ENCODE measurements at places on chromosomes 7 and 10.

- DNase-seq = no peak
These were observed 553 bp downstream of the TSPAN15 start for GRCh38 chr10:69451784-69452251.

DNA sequence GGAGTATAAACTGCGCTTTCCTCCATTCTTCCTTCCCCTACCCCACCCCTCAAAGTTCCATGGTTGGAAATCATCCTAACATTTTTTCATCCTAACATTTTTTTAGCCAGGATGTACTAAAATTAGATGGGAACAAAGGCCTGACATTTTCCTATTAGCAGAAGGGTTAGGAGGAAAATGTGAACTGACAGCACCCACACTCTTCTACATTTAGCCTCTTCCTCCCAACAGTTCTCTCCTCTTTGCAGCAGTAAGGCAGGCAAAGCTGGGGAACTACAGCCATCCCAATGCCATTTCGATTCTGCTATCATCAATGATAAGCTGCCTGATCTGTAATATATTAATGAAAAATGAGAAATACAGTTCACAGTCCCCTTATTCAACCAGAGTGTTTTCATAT, 11.4 kb upstream of the FAM53B start:
- no peak for DNase-seq

DNA sequence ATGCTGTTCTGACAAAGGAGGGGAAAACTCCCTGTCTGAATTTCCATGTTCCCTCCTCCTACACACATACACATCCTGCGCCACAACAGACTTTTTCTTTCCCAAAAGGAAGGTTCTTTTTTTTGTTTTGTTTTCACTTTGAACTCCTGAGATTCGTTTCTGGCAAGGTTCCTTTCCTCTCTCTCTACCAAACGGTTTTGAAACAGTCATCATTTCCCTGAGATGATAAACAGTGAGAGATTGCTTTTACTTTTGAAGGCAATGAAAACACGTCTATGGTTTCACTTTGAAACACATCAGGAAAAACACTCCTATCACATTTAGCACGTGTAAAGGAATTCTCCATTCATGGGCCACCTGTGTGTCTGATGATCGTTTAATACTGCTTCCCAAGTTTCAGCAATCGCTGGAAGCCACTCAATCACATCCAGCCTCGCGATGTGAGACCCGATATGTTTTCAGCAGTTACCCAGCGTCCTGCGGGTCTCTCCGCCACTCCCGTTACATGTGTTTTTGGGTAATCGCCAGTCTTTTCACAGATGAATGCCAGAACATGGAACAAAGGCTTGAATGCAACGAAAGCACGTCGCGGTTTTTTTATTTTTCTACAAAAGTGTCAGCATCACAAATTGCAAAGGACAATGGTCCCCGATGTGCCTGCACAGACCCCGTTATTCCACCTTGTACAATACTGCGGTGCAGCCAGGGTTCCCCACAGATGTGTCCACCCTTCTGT, 62.8 kb upstream of the CUX1 start:
- DNase-seq = no peak

GRCh38 chr7:51227861-51228260, 88.7 kb downstream of the COBL start:
- DNase-seq = no peak

GRCh38 chr7:88200261-88200660, 19.6 kb downstream of the SRI start:
- no peak for DNase-seq

DNA sequence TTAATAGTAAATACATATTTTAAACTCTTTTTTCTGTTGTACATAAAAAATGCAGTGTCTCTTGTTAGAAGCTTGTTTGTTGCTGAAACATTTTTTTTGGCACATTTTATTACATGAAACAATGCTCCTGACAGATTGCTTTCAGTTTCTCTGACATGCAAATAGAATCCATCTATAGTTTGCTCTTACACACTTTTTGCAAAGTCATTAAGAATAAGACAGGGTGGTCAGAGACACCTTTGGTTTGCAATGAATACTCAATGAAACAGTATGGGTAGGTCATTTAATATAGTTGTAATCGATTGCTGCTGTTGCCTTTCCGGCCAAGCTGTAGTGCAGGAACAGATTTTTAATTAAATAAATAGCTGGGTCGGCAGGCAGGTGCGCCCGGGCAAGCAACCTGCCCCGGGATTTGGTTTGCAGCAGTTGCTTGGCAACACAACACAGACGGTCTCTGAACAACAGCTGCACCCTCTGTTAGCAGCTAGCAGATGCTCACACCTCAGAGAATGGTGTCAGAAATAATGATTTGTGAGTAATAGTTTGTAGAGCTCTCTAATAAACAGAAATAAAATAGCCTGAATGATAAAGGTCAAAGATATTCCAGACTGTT, 115.7 kb upstream of the CACNA2D1 start:
- no peak for DNase-seq

DNA sequence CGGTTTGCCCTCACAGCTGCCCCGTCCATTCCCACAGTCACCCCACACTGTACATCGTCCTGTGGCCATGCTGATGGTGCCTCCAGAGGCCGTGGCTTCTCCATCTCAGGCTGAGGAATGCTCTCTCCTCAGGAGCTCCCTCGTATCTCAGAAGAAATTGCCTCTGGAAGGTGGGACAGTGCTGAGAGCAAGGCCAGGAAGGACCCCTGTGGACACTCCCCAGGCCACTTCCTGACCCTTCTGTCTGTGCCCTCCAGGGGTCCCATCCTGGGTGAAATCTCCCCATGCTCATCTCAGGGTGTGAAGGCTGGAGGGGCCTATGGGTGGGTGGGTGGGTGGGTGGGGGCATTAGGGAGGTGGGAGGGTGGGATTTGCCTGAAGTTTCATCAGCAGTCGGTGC, 454.3 kb downstream of the PLXNA4 start:
- DNase-seq = no peak

DNA sequence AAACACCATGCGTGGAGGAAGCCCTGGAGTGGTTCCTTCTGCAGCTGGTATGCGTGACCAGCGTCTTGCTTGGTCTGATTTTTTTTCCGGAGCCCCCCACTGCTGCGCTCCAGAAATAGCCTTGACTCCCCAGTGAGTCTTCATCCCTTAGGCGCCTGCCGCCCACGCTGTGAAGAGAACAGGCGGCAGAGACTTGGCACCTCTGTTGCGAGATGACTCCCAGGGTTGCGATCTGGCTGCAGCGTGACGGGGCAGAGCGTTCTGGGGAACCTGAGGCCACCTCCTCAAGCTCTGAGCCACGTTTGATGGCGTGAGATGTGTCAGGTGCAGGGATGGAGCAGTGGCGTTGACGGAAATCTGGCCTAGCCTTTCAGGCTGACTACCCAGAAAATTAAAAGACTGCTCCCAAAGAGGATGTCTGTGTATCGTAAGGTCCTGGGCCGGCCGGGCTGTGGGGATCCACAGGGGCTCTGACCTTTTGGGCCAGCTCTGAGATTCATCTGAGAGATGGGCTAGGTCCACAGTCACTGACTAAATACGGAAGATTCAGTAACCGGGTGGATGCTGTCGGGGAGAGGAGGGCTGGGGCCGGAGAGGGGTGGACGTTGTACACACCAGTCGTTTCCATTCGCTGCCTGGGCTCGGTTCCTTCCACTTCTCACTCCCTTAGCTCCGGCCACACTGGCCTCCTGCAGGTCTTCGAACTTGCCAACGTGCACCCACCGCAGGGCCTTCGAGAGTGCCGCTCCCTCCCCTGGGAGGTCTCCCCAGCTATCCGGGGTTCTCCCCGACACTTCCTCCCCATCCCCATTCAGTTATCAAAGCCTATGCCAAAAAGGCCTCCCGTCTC, 33.8 kb downstream of the PFKFB3 start:
- no peak for DNase-seq

DNA sequence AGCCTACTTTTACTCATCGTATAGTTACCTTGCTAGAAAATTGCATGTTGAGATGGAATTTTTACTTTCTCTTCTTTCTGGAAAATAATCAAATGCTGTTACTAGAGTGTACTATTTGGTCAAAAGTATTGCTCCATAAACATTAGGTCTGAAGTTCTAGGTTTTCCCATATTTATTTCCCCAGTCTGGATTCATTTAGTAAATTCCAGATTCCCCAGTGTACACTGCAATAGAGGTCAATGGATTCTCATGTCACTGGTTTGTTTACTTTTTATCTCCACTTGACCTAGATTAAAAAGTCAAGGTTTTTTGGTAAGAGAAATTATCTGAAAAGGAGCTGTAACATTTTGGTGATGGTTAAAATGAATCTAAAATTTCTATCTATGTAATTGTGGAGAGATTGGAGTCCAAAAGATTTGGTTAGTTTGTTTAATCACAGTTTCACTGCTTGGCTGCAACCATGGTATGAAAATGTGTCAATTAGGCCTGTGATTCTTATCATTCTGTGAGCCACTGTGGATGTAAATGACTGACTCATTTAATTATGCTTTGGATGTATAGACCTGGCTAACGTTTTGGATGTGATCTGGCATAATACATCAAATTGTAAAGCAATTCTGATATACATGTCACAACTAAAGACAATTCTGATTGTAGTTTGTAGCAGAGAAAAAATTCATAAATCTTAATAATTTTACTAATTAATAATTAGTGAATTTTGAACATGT, 32.7 kb upstream of the STEAP4 start:
- no peak for DNase-seq

DNA sequence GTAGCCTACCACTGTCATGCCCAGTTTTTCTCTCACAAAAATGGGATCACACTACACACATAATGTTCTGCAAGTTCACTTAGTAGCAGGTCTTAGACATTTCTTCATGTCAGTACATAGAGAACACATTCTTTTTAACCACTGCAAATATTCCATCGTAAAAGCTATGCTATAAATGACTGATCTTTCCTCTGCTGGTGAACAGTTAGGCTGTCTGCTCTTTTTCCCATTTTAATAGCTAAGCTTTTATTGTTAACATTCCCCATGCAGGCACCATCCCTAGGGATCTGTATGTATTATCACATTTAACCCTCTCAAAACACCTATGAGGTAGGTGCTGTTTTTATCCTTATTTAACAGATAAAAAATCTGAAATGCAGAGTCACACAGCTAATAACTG, 46.2 kb upstream of the PDCD4 start:
- no peak for DNase-seq

DNA sequence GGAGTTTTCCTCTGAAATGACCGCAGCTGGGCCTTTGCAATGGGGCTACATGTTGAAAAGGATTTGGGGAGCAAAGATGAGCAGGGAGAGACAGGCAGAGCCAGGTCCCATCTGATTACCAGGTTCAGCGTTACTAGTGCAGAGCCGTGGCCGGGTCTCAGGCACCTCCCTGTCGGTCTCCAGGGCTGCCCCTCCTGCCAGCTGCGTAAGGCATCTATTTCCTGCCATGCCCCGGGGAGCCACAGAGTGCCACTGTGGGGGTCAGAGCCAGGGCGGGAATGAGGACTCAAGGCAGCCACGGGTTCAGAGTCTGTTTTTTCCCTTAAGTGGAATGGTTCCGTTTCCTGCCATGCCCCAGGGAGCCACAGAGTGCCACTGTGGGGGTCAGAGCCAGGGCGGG, 382.6 kb upstream of the SHH start:
- DNase-seq = no peak
